Stimulated activated CD4-positive, alpha-beta T cell treated with anti-CD3 and anti-CD28 coated beads, Interleukin-1b, Interleukin-23, amount 100 ng/mL, for 24 hours (primary cell): ENCODE measurements at places on chromosomes 16 and 17.

DNA sequence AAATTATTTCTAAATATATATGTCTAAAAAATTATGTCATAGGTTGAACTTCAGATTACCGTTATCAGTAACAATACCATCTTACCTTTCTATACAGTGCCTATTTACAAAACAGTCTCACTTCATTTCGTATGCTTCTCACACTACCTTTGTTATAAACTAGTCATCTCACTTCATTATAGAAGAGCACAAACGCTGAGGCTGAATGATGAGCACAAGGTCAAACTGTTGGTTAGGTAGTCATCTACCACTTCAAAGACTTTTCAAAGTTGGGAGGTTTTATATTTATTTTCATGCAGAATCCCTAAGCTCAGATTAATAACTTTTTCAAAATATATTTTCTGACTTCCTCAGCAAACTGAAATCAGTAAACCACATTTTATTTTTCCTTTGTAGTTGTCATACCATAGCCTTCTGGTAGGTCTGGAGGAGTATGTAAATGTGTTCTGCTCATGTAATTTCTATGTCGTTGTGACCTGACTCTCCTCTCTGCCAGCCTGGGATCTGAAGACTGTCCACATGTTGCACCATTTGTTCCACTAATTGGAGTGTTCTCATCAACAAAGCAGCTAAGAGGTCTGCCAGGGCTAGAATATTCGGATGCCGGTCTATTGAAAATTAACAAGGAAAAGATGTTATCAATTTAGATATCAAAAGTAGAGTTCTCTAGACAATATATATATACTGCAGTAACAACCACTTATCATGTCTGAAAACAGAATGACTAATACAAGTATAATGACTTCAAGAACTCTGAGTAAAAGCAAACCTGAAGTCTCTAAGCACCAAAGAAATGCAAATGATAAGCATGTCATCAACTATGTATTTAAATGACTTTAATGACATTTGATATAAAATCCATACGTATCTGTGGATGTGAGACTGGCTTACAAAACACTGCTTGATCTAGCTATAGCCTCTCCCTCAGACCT, 73.9 kb downstream of the CEP95 start:
- DNase-seq = no peak

DNA sequence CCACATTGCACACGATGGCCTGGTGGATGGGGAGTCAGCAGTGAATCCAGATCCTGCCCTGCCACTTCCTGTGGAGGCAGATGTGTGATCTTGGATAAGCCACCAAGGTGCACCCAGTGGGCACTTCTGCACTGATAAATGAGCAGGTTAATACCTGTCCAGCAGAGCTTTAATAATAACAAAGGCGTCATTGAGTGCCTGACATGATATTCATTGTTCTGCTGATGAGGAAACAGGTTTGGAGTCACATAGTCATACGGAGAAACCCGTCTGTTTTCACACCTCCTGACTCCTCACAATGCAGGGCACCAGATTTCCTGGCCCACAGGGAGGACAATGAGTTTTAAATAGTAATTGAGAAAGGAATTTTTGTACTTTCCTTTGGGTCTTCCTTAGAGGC, 324.6 kb upstream of the CDH5 start:
- no peak for DNase-seq

- no peak for DNase-seq
Measured at GRCh38 chr17:4607261-4607741, 23.0 kb downstream of the SMTNL2 start.

DNA sequence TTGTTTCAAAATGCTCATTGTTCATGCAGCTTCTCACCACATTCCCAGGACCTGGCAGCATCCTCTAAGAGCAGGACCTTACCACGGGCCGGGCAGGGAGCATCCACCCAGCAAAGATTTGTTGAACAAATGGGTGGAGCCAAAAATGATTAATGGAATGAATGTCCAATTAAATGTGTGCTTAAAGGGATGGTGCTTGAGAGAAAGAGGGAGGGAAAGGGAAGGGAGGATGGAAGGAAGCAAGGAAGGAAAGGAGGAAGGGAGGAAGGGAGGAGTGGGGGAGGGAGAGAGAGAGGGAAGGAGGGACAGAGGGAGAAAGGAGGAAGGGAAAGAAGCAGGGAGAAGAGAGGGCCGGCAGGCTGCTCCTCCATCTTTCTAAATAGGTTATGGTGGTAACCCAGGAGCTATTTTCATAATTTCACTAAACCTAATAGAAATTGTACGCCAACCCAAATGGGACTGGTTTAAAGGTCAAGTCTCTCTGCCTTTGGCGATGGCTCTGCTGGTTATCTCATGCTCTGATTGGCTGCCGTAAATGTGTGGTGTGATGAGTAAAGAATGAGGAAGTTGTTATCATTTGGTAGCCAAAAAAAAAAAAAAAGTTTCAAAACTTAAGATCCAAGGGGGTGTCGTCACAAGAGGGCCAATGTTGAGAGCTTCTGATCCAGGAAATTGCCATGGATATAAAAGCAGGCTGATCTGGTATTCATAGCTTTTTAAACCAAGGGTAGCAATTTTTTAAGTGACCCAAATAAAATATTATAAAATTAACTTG, 126.7 kb upstream of the FOXF1 start:
- no peak for DNase-seq

GRCh38 chr17:71024172-71024571, 854.8 kb downstream of the KCNJ2 start:
- no peak for DNase-seq

- no peak for DNase-seq
Measured at GRCh38 chr16:2956579-2956956, 7.5 kb upstream of the KREMEN2 start.
